ENCODE measurements at places on chromosomes 11 and 22. TPM values are rescaled to one million over a fixed set of nuclear protein-coding genes. Genes with fewer than 3 reads are reported as not detected.

DNA sequence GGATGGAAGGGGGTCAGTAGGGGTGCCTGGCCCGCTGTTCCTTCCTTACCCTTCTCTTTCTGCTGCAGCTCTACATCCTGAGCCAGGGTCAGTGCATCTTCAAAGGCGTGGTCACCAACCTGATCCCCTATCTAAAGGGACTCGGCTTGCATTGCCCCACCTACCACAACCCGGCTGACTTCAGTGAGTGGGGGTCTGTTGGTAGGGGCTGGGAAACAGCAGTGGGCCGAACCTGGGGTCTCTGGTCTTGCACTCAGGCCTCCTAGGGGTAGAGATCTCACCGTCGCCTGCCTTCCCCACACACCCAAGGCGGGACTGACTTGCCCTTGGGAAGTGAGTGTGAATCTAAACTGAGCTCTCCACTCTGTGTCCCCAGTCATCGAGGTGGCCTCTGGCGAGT is 7.6 kb downstream of the ABCG4 start:
- DNase-seq: no peak

GRCh38 chr11:125429174-125429707 is 66.8 kb downstream of the FEZ1 start:
- DNase-seq: peak; percentile 62

GRCh38 chr11:706957-707816 is 1.2 kb downstream of the EPS8L2 start:
- DNase-seq: no peak

Gene ASPHD2
- 4.2 TPM for total RNA-seq

Gene DERL3
- total RNA-seq: 1.5 TPM

- no peak for DNase-seq
Observed at GRCh38 chr11:3203221-3204043, 15.2 kb downstream of the MRGPRG start.

DNA sequence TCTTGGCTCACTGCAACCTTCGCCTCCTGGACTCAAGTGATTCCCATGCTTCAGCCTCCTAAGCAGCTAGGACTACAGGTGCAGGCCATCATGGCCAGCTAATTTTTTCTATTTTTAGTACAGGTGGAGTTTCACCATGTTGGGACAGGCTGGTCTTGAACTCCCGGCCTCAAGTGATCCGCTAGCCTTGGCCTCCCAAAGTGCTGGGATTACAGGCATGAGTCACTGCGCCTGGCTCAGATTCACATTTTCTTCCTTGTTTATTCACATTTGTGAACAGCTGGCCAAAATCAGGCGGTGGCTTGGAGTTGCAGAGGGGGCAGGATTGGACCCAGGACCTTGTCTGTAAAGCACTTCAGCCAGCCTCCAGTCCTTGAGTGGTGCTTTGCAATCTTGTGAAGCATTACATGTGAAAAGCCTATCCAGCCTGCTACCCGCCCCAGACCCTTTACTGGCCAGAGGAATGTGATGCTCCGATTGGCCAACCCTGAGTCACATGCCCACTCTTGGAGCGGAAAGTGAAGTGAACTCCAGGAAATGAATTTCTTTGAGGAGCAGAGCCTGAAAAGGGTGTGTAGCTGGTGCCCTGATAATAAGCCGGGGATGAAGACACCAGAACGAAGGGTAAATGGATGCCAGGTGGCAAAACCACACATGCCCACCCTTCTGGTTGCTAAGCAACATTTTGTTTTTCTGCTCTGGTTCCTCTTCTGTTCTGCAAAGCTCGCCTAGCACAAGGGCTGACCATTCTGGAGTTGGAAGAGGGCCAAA is 62.6 kb upstream of the PTPRJ start:
- no peak for DNase-seq

GRCh38 chr22:26648528-26649388 is 8.6 kb upstream of the MIAT start:
- no peak for DNase-seq

Gene RTN3
- 159 TPM for total RNA-seq

DNA sequence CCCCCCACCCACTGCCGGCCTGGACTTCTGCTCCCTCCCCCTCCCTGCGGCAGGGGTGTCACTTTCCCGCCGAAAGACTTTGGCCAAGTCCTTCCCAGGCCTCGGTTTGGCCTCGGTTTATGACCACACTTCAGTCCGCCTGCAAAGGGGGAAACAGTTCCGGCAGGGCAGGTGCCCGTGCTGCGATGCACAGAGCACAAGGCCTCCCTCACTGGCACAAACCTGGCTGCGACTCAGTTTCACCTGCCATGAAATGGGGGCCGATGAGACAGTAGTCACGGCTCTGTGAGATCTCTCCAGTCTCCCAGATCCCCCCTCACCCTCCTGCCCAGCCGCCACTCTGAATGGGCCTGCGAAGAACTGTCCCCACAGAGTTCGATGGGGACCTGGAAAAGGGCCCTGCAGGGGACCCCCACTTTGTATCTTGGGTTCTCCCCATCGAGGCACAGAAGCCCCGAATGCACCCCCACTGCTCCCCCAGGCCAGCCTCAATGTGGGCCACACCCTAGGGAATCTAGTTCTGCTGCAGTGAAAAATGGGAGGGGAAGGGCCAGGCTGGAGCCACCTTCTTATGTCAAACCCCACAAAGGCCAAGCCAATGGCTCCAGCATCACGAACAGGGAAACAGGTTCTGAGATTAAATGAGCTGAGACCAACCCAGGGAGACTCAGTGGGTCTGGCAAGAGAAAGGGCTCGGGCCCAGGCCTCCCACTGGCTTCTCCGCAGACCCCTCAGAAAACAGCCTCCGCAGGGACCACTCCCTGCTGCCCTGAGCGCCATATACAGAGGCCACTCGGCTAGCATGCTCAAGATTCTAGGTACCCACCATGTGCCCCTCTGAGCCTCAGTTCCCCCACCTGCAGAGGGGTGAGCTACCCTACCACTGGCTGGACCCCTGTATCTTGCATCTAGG is 29.0 kb downstream of the ARVCF start:
- no peak for DNase-seq

Gene TESMIN
- 26.6 TPM for total RNA-seq

- no peak for DNase-seq
Observed at GRCh38 chr11:128359515-128359914, 227.8 kb downstream of the ETS1 start.

Measured in progenitor cell of endocrine pancreas (in vitro differentiated cells).